ENCODE measurements at places on chromosomes 2 and 18.

GRCh38 chr2:109242210-109242653 is 113.2 kb downstream of the SH3RF3 start:
- DNase-seq, result no peak

DNA sequence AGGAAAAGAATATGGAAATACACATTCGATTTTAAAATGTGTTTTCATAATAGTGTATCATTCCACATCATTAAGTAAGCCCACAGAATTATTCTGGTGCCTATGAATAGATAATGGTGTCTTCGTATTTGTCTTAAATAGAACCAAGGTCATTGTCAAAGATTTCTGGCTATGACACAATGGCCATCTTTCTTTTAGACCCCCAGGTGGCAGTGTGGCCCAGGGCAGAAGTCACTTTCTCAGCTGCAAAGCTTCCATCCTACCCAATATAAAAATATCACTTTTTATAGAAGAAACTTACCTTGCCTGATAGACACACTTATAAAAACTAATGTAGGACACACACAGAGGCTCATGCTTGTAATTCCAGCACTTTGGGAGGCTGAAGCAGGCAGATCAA is 57.5 kb downstream of the ZRANB3 start:
- DNase-seq, result peak; percentile 14

- DNase-seq, result no peak
Observed at GRCh38 chr18:23934252-23934651, 80.3 kb upstream of the TTC39C start.

GRCh38 chr18:79169958-79170555 is 100.9 kb downstream of the ATP9B start:
- no peak for DNase-seq

DNA sequence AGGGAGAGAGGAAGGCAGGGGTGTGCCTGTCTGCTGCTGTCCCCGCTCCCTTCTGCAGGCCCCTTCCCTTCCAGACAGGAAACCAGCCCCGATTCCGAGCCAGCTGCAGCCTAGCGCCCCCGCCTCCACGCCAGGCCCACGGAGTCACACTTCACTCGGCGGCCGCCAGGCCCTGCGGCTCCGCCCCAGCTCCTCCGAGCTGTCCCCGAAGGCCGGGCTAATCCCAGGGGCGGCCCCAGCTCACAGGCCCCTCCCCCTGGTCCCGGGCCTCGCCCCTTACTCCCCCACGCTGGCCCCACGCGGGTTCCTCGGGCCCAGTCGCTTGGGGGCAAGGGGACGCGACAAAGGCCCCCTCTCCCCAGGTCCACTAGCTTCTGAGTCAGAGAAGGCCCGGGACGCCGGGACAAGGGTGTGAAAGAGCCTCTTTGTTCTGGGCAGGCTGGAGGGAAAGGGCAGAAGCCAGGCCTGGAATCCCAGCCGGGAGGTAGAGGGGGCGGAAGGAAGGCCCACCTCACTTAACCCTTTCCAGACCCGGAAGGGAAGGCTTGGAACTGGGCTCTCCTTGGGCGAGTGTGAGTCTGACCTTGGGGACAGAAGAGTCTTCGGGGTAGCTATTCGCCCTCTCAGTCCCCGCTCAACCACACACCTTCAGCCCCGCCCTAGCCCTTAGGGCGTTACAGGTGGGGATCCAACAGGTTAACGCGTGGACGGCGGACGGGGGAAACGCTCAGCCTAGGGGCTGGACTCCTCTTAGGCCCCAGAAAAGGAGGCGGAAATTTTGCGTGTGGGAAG is 1.2 kb downstream of the RTKN start:
- peak; percentile 16 for DNase-seq

DNA sequence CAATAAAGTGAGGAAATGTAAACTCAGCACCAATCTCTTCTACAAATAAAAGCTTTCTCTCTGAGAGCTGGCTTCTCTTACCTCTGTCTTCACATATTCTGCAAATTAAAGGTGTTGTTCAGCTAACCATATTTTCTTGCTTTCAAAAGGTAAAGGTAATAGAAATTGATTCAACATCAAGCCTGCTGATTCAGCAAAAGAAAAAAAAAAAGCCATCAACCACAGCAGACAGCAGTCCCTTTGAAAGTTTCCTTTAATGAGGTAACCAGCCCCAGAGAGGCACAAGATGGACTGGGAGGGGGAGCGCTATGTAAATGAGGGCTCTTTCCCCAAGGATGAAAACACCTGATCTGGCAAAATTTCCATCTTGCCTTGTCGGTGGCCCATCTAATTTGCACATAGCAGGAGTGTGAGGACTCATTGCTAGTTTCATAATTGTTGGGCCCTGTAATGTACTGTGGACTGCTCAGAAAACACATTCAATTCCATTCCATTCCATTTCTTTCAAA is 154.9 kb upstream of the SOX11 start:
- DNase-seq, result no peak

GRCh38 chr2:175309799-175310198 is 128.3 kb upstream of the ATP5MC3 start:
- DNase-seq, result no peak

- DNase-seq, result no peak
Observed at GRCh38 chr2:37780387-37780676, 108.9 kb upstream of the CDC42EP3 start.

DNA sequence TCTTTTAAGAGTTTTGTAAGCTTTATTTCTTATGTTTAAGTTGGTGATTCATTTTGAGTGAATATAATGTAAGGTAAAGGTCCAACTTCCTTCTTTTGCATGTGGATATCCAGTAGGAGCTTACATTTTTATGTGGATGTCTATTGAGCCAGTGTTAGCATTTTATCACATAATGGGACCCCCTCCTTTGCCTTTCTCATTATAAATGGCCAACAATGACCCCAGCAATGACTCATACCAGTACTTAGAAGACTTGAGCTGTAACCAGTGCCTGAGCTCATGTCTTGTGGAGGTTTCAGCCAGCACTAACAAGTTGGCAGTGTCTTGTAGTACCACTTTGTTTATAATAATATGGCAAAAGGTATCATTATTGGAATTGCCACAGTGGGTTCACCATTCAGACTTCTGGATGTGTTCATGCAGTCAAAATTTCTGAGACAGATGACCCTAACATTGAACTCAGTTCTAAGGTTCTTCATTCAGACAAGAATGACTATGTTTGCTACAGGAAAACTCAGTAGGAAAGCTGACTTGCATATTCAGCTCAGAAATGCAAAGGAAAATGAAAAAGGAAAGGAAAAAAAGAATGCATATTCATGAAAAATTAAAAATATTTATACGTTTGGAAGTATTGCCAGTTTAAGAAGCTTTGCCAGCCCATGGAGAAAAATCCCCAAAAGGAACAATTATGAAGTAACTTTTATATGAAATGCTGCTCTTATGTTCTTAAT is 41.0 kb downstream of the CDKL4 start:
- DNase-seq, result no peak

DNA sequence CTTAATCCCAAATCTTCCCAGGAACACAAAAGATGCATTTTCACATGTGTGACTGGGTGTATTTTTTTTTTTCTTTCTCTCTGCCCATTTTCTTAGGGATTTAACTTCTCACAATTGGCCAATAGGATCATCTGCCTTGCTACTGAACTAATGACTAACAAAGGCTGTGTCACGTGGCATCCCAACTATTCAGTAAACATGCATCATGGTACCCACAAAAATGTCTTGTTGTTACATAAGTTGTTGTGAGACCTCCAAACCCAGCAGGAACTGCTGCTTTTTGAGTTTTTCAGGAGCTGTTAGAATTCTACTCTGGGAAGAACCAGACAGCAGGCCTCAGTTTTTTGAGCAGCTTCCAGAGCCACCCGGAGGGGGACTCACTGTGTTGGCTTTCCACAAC is 31.9 kb downstream of the GAD1 start:
- no peak for DNase-seq

- no peak for DNase-seq
Observed at GRCh38 chr2:2788076-2788475, 457.0 kb upstream of the MYT1L start.

GRCh38 chr18:67508146-67508545 is 8.4 kb downstream of the DSEL start:
- no peak for DNase-seq

- no peak for DNase-seq
Observed at GRCh38 chr2:25491003-25491696, 149.4 kb upstream of the DNMT3A start.

DNA sequence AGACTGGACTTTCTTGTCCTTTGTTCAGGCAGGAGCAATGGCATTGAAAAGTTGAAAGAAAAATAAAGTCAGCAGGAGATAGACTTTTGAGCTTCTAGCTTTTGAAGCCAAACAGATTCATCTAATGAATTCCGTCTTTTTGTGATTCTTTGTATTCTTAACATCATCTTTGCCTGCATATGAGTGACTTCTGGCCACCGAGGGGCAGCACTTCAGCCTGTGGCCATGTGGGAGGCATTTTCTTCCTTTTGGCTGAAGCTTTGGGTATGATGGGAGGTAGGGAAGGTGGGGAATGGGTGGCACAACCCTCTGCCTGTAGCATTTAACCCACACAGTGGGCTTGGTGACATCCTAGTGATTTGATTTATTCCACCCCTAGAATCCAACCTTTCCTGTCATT is 220.6 kb downstream of the SETBP1 start:
- DNase-seq, result no peak

- no peak for DNase-seq
Observed at GRCh38 chr18:61132031-61132430, 201.2 kb upstream of the CDH20 start.

GRCh38 chr2:36369163-36369562 is 13.6 kb downstream of the CRIM1 start:
- DNase-seq, result no peak

GRCh38 chr18:7566567-7567473 is at the start of gene PTPRM:
Gene PTPRM (plus strand): TSS chr18:7567316. CDS start chr18:7567819, 503 bp downstream.
- DNase-seq, result peak; percentile 26

- DNase-seq, result no peak
Observed at GRCh38 chr2:120764492-120764891, 28.8 kb downstream of the GLI2 start.

GRCh38 chr2:171318463-171318934 is 115.3 kb downstream of the METTL8 start:
- DNase-seq, result no peak

GRCh38 chr2:217330647-217331046 is 470.8 kb upstream of the TNP1 start:
- DNase-seq, result no peak

- no peak for DNase-seq
Observed at GRCh38 chr2:17272170-17272569, 246.1 kb downstream of the RAD51AP2 start.

DNA sequence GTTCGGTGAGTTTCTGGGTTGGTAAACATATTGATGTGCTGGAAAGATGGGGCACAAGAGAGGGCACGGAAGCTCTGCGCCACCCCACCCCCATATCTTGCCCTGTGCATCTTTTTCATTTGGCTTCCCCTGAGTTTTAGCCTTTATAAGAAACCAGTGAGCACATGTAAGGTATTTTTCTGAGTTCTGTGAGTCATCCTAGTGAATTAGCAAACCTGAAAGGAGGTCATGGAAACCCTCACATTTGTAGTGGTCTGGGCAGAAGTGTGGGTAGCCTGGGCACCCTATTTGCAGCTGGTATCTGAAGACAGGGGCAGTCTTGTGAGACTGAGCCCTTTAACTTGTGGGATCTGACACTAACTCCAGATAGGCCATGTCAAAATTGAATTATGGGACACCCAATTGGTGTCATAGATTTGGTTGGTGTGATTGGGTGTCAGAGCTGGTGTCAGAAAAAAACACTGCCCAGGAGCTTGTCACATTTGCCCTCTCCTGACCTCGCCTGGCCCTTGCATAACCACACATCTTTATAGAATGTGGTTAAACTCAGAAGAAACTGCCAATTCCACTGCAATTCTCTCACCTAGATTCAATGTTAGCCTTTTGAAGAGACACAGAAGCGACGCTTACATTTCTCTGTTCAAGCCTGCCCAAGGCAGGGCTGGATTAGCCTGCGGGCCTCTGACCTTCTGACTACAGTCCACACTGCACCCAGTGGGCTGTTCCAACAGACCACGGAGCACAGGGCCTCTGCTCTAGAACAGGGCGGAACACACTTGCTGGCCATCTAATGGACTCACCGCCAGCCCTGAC is 12.0 kb upstream of the GALM start:
- peak; percentile 76 for DNase-seq
